Stimulated activated CD4-positive, alpha-beta T cell treated with anti-CD3 and anti-CD28 coated beads, Interleukin-1b, Interleukin-23, amount 100 ng/mL, for 1 hour (primary cell): ENCODE measurements at places on chromosomes 1 and 21.

- DNase-seq = no peak
Observed at GRCh38 chr1:59139396-59139795, 157.5 kb upstream of the FGGY start.

DNA sequence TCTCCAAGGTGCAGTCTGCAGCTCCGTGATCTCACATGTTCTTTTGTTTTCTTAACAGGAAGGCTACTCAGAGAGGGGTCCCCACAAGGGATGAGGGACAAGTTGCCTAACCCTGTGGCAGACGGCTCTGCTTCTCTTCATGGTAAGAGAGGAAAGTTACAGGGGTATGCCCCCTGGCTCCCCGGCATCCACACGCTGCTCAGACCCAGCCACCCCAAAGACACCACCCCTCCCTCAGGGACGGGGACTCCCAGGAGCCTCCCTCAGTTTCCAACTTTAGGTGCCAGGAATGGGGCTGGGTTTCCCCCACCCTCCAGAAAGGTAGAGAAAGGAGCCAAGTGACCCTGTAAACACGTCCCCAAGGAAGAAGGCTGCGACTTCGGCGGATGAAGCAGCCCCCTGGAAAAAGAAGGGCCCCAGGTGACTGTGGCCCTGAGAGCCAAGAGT, 19.7 kb downstream of the OPTC start:
- no peak for DNase-seq

DNA sequence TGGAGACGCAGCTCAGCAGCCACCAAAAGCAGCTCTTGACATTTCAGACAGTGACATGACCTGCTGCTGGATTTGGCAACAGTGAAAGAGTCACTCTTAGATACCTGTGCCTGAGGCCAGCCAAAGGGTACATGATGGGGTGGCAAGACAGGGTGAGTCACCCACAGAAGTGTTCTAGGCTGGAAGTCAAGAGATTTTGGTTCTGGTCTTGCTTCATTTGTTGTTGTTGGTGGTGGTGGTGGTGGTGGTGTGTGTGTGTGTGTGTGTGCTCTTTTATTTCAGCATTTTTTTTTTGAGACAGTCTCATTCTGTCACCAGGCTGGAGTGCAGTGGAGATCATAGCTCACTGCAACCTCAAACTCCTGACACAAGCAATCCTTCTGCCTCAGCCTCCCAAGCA, 25.8 kb downstream of the SHISAL2A start:
- no peak for DNase-seq

GRCh38 chr1:226736908-226737818, 1.9 kb downstream of the ITPKB start:
- no peak for DNase-seq

DNA sequence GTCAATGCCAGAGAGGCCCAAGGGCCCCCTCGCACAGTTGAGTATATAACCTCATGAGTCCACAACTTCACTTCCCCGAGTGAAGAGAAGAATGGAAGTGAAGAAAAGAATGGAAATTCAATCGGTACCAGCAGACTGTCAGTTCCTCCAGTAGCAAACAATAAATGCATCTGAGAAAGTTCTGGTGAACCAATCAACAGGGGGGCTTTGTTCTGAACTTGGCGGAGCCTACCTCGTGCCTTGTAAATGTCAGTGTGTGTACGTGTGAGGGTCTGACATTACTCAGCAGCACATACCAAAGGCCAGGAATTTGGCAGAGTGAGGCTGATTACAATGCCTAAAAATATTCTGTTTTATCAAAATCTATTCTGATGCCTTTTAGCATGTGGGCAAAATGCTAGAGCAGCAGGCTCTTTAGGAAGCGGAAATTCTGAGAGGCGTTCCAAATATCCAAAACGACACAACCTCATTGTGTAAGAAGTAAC, 238.5 kb downstream of the LTN1 start:
- DNase-seq = no peak

- no peak for DNase-seq
Observed at GRCh38 chr21:42737951-42738590, 84.7 kb downstream of the PDE9A start.

GRCh38 chr21:45916011-45916840, 65.3 kb upstream of the COL6A1 start:
- DNase-seq = no peak

- DNase-seq = no peak
Observed at GRCh38 chr1:205883792-205884191, 33.9 kb upstream of the PM20D1 start.

DNA sequence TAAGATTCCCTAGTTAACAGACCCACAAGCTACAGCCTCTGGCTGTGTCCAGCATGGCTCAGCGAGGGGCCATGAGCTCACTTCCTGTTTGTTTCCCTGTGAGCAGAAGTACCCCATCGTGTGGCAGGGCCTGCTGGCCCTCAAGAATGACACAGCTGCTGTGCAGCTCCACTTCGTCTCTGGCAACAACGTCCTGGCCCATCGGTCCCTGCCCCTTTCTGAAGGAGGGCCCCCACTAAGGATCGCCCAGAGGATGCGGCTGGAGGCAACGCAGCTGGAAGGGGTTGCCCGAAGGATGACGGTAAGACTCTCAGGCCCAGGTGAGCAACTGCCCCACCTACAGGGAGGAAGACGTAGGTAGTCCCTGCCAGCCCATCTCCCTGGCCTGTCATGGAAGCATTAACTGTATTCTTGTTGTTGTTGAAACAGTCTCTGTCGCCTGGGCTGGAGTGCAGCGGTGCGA, 38.2 kb downstream of the ZBTB17 start:
- no peak for DNase-seq
